ENCODE measurements at places on chromosomes 13 and 19.

DNA sequence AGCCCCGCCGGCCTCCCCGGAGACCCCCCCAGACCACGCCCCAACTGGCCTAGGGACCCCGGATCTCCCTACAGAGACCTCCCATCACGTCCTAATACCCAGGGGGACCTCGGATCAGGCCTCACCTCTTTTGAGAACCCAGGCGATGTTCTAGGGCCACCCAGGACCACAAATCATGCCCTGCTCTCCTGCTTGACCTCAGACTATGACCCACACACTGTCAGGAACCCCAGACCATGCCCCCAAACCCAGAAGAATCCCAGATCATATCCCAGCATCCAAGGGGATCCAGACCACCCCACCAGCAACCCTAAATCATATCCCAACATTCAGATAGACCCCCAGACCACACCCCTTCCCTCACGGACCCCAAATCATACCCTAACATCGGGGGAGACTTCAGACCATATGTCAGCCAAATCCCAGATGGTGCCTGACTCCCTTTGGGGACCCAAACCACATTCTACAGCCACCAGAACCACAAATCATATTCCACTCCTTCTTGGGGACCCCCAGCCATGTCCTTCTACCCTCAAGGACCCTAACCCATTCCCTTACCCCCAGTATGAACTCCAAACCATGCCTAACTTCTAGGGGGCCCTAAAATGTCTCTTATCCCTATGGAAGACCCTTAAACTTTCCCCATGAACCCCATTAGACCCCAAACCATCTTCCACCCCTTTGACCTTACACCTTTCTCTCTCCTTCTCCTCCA, 611 bp upstream of the LRFN1 start:
- no peak for DNase-seq

DNA sequence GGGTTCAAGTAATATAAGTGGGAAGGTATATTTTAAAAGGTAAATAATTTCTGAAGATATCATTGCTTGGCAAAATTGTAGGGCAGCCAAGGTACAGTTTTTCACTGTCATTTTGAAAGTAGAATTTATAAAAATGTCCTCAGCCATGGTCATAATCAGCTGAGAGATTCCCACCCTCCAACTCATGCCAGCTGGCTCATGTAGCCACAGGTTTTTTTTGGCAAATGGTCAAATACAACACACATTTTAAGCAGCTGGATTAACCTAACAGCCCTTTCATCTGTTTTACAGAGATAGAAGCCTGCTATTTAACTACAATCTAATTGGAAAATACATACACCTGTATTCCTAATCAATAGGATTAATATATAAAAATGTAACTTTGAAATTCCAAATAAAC, 619.2 kb upstream of the SGCG start:
- no peak for DNase-seq

DNA sequence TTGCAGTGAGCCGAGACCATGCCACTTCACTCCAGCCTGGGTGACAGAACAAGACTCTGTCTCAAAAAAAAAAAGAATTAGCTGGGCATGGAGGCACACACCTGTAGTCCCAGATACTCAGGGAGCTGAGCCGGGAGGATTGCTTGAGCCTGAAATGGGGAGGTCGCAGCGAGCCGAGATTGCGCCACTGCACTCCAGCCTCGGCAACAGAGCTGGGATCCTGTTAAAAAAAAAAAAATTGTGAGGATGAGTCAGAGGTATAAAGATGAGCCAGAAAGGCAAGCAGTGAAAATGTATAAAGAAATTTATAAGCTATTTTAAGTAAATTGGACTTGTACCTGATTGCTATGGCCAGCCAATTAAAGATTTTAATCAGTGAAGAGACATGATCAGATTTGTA, 21.1 kb downstream of the KBTBD6 start:
- DNase-seq: no peak

DNA sequence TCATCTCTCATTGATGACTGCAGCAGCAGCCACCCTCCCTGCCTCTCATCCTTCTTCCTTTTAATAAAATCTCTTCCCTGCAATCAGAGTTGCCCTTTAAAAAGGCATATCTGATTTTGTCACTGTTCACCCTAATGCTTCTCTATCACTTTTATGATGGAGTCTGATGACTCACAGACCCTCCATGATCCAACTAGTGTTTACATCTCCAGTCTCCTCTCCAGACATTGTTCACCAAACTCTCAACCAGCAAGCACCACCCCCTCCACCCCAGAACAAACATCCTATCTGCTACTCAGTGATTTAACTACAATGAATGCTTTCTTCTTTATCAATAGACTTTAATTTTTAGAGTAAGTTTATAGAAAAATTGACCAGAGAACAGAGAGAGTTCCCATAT, 59.5 kb downstream of the TNFSF11 start:
- DNase-seq: no peak

- DNase-seq: no peak
These were observed 128.9 kb upstream of the KLHL1 start for GRCh38 chr13:70237131-70237530.

DNA sequence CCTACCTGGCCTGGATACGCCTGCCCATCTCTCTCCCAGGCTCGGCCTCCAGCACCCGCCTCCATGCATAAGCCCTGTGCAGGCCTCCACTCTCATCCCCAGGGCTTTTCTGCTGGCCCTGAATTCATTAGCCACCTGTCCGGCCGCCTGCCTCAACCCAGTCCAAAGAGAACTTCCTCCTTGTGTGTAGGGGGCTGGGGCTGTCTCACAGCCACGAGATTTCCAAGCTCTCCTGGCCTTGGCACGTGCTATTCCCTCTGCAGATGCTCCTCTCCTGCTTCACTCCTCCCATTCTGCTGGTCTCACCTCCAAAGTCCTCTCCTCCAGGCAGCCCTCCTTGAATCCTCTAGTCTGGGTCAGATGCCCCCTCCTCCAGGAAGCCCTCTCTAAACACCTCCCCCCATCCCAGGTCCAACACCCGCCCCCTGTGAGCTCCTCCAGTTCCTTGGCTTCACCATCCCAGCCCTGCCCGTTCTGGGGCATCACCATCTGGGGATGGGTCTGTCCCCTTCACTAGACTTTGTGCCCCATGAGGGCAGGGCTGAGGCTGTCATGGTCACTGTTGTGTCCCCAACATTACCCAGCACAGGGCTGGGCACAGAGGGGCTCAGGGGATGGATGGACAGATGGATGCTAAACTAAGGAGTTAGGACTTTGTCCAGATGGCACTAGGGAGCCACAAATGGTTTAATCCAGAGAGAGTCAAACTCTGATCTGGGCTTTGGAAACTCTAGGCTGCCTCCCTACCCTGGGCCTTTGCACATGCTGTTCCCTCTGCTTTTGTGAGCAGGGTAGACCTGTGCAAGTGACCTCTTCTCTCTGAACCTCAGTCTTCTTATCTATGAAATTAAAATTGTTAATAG, 14.8 kb downstream of the MEIS3 start:
- no peak for DNase-seq

Measured in stimulated activated CD8-positive, alpha-beta memory T cell treated with anti-CD3 and anti-CD28 coated beads, Interleukin-7, amount 100 ng/mL, for 1 hour (primary cell).